ENCODE measurements at places on chromosomes 3 and 15.

- no peak for DNase-seq
Observed at GRCh38 chr3:114877378-114878113, 269.5 kb downstream of the ZBTB20 start.

GRCh38 chr3:182484682-182485081 is 308.6 kb upstream of the ATP11B start:
- no peak for DNase-seq

DNA sequence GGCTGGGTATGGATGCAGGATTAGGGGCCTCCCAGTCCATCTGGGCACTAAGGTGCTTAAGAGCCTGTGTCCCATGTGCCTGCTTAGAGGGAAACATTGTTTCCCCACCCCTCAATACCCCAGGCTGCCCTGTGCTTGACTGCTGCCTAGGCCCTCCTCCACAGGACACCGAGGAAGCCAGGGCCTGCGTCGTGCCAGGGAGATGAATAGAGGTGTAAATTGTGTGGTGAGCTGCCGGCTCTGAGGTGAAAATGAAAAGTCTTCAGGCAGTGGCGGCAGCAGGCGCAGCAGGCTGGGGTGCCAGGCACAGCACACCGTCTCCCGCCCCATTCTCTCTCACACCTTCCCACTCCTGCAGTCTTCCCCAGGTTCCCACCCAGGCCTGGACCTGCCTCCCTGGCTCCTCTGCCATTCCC is 13.9 kb upstream of the GRM2 start:
- DNase-seq: no peak

GRCh38 chr3:149621218-149622005 is 36.4 kb downstream of the WWTR1 start:
- peak; percentile 44 for DNase-seq

DNA sequence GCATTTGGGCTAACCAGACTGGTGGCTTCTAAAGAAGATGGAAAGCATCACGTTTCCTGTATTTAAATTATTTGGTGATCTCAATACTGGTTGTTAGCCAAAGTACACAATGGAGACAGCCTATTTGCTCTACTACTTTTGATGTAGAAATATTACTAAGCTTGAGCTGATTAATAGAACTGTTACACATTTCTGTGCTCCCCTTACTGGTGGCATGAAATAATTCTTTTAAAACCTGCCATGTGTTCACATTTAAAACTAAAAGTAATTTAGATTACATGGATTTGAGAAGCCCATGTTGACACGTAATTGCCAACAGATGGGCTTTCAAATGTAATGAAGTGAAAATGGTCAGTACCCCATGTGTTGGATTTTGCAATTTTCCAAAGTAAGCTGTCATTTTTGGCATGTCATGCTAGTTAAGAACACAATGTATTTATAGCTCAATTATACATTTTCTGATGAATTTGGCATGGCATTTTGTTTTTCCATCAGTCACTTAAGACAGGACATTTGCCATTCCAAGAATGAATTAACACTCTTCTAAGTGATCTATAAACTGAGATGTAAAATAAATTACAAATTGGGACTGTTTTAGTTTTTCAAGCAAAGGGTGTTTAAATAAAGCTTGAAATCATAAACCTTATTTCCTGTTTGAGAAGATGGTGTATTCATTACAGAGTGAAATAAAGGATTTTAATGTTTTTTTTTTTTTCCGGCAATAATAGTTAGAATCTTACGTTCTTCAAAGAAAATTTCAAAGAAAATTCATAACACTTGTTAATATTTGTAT is 10.8 kb upstream of the RARRES1 start:
- DNase-seq: no peak

GRCh38 chr3:169454823-169455222 is 208.7 kb downstream of the MECOM start:
- DNase-seq: no peak

DNA sequence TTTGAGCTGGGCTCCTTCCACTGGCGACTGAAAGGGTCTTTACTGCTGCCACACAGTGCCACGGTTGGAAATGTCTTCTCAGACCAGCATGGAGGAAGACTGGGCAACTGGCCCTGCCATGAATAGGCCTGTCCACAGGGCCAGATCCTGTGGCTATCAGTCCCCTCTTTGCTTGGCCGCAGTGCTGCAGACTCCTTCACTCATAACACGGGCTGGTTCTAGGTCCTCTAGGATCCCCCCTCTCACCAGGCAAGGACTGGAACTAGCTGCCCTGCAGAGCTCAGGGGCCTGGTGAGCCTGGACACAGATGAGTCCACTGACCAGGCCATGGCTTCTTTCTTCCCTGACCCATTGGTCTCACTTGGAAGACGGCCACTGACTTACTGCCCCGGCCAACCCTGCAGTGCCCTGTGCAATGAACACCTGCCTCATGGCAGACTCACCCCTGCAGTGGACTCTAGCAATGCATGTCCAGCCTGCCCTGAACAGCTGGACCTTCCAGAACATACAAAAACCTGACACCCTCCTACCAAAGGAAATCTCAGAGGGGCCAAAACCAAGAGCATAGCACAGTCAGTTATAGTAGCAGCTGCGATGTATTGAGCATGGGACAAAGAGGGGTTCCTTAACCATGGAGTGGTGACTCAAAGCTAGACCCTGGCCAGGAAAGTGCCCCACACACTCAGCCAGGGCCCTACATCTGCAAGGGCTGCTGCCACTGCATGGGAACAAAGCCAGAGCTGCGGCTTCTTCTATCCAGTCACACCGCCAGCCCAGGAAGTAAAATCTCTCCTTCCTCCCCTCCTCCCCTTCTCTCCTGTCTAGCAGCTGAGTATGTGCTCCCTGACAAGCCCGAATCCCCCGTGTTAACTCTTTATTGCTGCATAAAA is 72.1 kb upstream of the ITGA11 start:
- DNase-seq: peak; percentile 50

DNA sequence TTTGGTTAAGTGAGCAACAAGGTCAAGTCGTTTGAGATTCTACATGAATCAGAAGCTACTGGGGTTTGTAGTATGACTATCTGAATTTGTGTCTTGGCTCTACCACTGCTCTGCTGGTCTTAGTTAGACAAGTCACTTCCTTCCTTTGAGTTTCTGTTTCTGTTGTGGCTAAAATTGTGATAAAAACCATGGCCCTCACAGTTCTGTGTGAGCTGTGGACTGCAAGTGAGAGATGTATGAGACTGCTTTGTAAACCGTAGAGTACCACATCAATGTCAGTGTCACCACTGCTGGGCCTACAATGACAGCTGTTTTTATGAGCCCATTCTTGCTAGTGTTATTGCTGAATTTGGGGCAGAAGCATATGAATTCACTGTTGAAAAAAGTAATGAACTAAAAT is 32.7 kb downstream of the RARB start:
- no peak for DNase-seq

DNA sequence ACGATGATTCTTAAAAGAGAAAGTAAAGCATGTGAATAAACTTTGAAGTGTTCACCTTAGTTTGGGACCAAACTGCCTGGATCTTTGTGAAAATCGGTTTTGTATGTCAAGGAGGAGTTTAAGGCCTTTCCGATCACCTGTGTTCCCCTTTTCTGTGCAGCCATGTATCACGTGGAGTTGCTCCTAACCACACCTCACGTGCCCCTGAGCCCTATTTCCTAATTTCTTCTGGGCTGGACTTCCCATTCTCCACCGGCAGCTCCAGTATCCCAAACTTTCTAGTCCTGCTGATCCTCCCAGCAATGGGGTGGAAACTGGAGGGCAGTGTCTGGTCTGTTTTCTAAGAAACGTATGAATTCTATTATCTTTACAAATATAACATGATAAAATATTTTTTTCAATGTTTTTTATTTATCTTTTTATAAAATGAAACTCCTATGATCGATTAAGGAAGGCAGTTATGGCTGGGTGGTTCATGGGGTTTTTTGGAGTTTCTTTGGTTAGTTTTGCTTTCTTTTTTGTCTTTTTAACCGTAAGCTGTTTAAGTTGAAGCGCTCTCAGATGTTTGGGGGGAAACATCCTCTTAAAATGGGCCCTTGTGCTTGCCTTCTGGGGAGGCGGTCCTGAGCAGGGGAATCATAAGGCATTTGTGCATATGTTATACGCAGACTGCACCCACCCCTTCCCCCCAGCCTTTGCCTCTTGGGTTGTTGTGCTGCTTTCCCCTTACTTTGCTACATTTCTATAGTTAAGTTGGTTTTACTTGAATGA is 43.6 kb upstream of the WWTR1 start:
- no peak for DNase-seq

- no peak for DNase-seq
Observed at GRCh38 chr3:100844063-100844936, 135.0 kb downstream of the TFG start.

GRCh38 chr15:59399465-59400102 is 26.9 kb upstream of the MYO1E start:
- peak; percentile 23 for DNase-seq

- DNase-seq: no peak
Observed at GRCh38 chr3:141170678-141171295, 60.8 kb upstream of the PXYLP1 start.

GRCh38 chr3:137988152-137988551 is 21.8 kb upstream of the CLDN18 start:
- no peak for DNase-seq

DNA sequence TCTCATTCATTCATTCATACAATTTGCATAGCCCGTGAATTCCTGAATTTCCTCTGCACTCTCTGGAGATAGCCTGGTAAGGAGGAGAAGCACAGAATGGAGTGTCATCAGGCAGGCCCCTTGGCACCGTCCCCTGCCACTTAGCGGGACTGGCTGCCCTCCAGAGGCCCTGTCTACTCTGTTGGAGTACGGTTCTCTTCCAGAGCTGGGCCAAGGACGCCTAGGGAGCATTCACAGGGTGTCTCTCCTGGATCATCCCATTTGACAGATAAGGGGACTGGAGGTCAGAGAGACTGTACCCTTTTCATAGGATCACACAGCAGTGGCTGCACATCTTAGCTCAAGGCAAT is 48.0 kb downstream of the PTH1R start:
- DNase-seq: no peak

GRCh38 chr15:83248151-83249029 is 36.1 kb downstream of the BNC1 start:
- DNase-seq: peak; percentile 87

DNA sequence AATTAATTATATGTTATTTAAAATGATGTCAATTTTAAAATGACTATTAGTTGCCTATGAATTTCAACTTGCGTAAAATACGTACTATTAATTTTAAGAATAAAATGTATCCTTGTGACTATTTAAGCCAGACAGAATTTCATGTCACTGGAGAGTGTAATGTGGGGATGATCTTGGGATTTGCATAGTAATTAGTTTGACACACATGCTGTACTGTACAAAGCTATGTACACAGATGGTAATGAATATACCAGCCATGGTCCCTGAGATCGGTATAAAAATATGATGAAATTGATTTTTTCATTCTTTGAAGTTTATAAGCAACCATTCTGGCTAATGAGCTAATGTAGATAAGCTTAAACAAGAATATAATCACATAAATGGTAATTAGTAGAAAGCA is 134.4 kb upstream of the ROBO1 start:
- DNase-seq: no peak

- DNase-seq: no peak
Observed at GRCh38 chr3:83034806-83035703, 1273.6 kb upstream of the GBE1 start.

GRCh38 chr15:65653801-65654521 is 32.2 kb downstream of the SLC24A1 start:
- no peak for DNase-seq

GRCh38 chr15:52556524-52557273 is 12.1 kb downstream of the ARPP19 start:
- DNase-seq: no peak

DNA sequence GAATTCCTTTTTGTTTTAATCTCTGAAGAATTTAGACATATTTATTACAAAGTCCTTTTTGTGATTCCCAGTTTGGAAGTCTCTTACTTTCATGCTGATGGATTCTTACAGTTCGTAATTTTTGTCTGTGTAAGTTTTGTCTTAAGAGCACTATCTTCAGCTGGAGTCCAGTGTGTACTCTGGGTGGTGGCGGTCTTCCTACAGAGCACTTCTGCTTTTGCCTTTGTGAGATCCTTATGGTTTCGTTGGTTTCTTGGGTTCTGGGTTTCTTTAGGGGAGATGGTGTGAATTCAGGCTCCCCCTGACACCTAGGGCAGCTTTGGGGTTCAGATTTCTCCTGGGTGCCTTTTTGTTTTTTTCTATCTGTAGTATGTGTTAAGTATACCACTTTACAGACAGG is 45.3 kb downstream of the PLS1 start:
- no peak for DNase-seq

- no peak for DNase-seq
Observed at GRCh38 chr15:63857461-63857856, 23.7 kb upstream of the HERC1 start.

- no peak for DNase-seq
Observed at GRCh38 chr3:49469037-49469935, 781 bp upstream of the DAG1 start.

DNA sequence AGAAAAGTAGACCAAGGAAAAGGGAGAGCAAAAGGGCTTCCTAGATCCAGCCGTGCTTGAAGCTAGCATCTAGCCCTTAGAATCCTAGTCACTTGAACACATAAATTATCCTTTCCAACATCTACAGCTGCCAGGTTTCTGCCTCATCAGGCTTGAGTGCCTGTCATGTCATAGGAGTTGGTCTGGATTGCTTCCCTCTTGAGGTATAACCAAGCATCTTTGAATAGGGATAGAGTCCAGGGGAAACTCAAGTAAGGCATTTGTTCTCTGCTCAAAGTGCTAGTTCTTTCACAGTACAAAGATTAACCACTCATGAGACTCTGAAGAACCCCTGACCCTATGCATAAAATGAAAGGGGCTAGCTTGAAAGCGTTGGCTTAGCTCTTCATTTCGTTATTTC is 72.3 kb downstream of the SLCO3A1 start:
- no peak for DNase-seq

DNA sequence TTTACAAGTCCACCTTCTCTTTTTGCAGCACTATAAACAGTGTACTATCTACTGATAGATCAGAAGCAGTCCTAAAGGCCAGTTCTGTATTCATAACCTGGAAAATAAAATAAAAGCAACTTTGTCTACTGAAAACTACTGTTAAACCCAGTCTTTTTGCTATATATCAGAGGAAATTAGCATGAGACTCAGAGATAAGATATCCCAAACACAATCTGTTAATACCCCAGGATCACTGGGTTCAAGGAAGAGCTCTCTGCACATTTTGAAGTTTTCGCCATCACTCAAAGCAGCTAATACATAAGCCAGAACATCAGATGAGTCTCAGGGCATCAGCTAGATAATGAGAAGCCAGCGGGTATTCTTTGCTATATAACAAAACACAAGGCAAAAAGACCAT is 21.8 kb downstream of the OSBPL10 start:
- DNase-seq: no peak

Data from KBM-7 (cell line).